ENCODE measurements at places on chromosomes 5 and 9.

GRCh38 chr5:113446358-113446927, 11.7 kb upstream of the TSSK1B start:
- DNase-seq: peak; percentile 66

DNA sequence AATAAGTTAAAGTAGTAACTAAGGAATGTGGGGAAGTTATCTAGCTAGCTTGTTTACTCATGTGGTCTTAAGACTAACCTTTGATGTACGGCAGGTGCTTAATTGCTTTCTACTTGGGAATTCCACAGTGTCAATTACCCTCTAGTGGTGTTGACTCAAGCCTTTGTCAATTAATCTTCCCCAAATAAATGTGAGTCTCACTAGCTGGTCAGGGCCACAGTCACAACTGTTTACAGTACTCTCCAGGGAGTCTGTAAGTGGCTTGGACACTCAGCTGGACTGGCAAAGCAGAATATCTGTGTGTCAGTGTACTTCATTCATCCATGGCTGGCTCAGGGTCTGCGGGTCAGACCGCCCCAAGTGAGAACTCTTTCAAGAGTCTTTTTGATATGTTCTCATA, 30.8 kb downstream of the SMIM3 start:
- DNase-seq: no peak

GRCh38 chr9:2477755-2478154, 143.8 kb upstream of the VLDLR start:
- DNase-seq: no peak

DNA sequence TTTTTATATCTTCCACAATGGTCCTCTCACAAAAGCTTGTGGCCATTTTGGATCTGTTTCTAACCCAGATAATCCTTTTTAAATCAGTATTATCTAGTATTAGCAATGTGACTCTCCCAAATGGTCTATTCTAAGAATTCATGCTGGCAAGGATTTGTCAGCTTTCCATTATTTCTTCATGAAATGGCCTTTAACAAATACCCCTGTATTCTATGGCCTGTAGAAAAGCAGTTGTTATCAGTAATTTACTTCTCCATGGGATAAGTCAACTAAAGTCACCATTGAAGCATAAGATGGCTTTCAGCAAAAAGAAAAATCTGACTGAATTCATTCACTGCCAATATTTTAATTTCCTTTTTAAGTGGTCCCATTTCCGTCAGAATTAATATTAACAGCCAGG, 346.4 kb upstream of the FAM174A start:
- no peak for DNase-seq

- DNase-seq: no peak
Measured at GRCh38 chr9:97559111-97559514, 57.6 kb downstream of the TMOD1 start.

DNA sequence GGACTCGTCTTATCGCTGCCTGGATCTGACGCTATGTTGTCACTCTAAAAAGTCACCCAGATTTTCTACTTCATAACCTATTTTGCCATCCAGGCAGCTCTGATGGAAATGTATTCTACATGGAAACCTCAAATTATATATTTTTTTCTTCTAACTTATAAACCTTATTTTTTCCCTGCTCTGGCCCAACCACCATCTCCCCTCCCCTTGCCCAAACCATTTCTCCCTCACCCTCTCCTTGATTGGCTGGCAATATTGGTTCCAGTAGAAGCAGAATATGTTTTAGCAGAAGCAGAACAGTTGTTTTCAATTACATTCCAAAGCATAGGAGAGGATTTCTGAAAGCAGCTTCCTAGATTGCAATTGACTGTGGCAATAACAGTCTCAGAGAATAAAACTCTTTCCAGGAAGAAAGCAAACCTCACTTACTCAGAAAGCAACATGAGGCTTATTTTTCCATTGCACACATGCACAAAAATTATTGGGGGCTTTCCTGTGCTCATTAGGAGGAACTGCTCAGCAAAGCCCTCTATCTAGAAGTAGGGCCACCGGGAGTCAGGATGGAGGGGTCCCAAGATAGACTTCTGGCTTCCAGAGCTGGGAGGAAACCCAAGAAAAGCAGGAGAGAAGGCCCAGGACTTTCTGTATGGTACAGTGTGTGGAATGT, 191.8 kb downstream of the ESM1 start:
- DNase-seq: no peak

- DNase-seq: no peak
Measured at GRCh38 chr5:38921174-38921573, 75.4 kb downstream of the OSMR start.

DNA sequence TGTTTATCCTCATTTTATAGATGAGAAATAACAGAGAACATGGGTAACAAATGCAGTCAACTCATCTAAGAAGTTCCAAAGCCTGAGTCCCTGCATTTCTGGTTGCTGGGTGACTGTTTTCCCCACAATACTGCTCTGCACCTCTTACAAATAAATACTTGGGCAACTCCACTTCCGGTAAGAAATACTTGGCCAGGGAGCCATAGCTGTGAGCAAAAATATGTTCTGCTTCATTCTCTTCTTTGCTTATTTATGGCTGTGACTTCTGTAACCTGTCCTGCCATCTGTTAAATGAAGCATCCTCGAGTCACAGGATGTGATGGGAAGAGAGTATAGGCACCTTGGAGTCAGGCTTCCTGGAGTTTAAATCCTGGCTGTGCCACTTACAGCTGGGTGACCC, 49.9 kb downstream of the GDNF start:
- peak; percentile 21 for DNase-seq

DNA sequence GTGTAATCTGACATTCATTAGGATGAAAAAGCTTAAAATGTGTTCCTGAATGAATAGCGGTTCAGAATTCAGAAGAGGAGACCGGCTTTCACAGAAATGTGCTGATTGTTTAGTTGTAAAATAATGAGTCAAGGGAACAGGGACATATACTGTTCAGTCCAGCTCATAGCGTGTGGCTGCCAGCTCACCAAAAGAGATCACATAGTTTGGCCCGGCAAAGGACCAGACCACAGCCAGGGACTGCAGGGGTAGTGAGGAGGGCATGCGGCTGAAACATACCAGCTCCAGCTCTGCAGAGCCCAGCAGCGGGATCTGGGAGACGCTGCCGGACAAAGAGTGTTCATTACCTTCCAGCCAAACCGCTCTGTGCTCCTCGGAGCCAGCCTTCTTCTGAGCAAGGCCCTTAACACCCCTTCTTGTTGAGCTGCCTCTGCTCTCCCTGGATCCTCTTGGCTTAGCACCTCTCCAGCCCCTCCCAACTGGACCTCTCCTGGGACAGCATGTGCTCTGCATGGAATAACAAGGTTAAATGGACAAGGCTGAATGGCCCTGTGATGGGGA, 116.8 kb upstream of the CNTLN start:
- DNase-seq: no peak

DNA sequence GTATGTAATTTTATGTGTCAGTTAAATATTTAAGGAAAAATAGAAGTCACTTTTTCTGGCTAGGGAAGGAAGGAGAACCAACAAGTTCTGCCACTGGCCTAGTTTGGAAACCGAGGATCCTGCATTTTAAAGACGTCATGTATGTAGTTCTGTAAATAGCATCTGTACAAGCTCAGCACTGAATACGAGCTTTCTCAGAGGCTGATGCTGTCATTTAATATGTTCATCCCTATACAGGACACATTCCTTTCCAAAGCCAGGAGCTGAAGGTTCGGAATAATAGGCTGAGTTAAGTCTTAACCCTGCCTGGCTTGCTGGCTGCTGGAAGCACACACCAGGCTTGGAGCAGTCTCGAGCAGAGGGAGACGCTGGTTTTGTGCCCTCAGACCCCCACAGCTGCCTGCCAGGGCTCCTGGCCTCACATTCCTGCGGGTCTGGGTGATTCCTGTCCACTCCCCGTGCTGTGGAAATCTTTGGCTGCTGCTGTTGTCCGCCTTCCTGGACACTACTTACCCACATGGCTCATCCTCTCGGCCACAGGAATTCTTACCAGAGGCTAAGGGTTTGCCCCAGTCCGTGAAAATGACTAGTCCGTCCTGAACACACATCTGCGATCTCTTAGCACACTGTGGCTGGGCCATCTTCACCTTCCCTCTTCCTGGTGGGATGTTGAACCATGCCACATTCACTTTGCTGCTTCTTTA, 36.6 kb downstream of the SLC46A2 start:
- no peak for DNase-seq

DNA sequence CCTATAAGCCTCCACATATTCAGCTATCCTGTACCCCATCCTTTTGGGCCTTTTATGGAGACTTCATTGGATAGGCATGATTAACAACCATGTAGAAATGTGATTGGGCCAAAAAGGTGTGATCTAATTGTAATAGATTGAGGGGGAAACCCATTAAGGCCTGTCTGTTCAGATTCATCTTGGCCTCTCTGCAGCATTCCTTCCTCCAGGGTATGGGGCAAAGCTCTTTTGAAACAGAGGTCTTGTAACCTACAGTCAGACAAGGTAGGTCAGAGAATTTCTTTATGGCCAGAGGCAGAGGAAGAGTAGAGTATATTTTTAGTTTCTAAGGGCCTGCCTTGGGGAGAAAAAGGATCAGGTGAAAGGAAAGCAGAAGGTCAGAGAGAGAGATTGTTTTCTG, 98.5 kb downstream of the INVS start:
- no peak for DNase-seq

GRCh38 chr9:36470643-36471290, 70.7 kb upstream of the RNF38 start:
- DNase-seq: no peak

GRCh38 chr5:163692091-163692490, 186.7 kb downstream of the MAT2B start:
- DNase-seq: no peak

DNA sequence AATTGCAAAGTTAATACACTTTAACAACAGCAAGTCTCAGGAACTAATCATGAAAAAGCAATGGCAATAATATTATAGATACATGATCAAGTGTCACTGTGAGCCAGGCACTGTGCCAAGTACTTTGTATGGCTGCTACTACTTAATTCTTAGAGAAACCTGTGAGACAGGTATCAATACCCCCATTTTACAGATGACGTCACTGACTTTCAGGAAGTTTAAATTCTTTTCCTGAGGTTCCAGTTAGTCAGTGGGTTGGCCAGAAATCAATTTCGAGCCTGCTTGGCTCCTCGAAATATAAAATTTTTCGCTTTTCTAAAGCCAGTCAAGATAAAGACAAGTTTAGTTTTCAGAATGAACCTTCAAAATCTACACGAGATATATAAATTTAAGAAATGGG, 130.3 kb downstream of the SLC12A2 start:
- no peak for DNase-seq

- DNase-seq: no peak
Measured at GRCh38 chr5:65268525-65268924, 213.2 kb downstream of the ADAMTS6 start.

GRCh38 chr9:98455256-98456155, 200.1 kb upstream of the TBC1D2 start:
- no peak for DNase-seq

GRCh38 chr5:168292786-168293696, 1.6 kb downstream of the WWC1 start:
- DNase-seq: no peak

GRCh38 chr9:567747-568305, 273.7 kb upstream of the DMRT1 start:
- no peak for DNase-seq

DNA sequence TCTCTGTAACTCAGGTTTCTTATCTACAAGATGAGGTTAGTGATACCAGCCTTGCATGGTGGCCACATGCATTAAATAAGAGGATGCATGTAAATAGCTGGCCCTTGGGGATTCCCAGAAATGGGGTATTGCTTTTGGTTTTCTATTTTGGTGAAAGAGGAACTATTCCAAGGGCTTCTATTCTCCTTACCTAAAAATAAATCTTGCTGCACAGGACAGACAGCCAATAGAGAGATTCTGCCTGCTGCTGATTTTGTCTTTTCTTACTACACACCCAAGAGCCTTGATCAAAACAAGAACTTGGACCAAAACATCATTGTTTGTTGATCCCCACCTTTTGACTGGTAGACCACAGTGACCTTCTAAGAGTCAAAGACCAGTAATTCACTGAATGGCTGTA, 161.8 kb downstream of the PJA2 start:
- no peak for DNase-seq

- DNase-seq: no peak
Measured at GRCh38 chr9:123358181-123358905, 2.3 kb downstream of the CRB2 start.

DNA sequence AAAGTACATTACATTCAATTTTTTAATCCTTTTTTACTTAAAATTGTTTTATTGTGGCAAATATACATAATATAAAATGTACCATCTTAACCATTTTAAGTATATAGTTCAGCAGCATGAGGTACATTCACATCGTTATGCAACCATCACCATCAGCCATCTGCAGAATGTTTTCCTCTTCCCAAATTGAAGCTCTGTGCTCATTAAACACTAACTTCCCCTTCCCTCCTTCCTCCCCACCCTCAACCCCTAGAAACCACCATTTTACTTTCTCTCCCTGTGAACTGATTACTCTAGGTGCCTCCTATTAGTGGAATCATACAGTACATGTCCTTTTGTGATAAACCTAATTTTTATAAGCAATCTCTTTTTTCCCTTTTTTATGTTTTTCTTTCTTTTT, 15.6 kb downstream of the TEX53 start:
- no peak for DNase-seq

GRCh38 chr9:33489066-33489465, 15.3 kb upstream of the NOL6 start:
- no peak for DNase-seq

- no peak for DNase-seq
Measured at GRCh38 chr9:128169492-128169891, 9.4 kb downstream of the BBLN start.

Measured in NCI-H2171 treated with DMSO at 0.1 percent for 48 hours (cell line).